Activated CD4-positive, alpha-beta memory T cell treated with anti-CD3 and anti-CD28 coated beads for 36 hours (primary cell): ENCODE measurements at places on chromosomes 13 and 19.

DNA sequence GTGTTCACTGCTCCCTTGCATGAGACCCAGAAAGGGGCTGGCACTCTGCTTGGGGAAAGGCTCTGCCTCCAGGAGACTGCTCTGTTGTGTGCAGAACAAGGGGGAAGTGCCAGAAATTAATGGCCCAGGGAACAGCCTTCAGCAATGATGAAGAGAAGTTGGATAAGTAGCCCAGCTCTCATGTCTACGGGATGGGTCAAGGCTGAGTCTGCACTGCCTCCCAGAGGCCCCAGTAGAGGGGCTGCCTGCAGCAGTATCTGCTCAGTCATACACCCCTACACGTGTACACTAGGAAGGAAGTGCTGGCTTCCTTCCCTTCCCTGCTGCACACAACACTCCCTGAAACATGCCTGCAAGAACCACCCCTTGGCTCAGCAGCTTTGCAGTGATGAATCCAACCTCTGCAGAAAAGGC, 54.6 kb upstream of the URI1 start:
- no peak for DNase-seq

- DNase-seq: no peak
These were observed 5.7 kb downstream of the TLE5 start for GRCh38 chr19:3056417-3057088.

DNA sequence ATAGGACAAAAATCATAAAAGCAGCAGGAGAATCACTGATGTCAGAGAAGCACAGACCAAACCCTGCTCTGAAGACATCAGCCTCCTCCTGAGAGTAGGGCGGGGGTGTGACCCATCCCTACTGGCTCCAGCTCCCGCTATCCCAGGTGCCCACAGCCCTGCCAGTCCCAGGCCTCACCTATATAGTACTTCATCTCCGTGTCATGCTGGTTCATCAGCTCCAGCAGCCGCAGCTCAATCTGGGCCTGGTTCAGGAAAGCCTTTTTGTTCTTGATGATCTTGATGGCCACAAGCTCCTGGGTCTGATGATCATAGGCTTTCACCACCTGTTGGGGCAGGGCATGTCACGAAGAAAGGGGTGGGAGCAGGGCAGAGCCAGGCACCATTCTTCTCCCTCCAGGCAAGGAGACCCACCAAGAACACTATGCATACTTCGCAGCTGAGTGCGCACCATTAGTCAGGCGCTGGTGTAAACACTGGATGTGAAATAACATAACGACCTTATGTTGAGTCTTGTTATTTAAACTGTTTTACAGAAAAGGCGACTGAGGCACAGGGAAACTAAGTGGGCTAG, 4.2 kb downstream of the DYRK1B start:
- no peak for DNase-seq

DNA sequence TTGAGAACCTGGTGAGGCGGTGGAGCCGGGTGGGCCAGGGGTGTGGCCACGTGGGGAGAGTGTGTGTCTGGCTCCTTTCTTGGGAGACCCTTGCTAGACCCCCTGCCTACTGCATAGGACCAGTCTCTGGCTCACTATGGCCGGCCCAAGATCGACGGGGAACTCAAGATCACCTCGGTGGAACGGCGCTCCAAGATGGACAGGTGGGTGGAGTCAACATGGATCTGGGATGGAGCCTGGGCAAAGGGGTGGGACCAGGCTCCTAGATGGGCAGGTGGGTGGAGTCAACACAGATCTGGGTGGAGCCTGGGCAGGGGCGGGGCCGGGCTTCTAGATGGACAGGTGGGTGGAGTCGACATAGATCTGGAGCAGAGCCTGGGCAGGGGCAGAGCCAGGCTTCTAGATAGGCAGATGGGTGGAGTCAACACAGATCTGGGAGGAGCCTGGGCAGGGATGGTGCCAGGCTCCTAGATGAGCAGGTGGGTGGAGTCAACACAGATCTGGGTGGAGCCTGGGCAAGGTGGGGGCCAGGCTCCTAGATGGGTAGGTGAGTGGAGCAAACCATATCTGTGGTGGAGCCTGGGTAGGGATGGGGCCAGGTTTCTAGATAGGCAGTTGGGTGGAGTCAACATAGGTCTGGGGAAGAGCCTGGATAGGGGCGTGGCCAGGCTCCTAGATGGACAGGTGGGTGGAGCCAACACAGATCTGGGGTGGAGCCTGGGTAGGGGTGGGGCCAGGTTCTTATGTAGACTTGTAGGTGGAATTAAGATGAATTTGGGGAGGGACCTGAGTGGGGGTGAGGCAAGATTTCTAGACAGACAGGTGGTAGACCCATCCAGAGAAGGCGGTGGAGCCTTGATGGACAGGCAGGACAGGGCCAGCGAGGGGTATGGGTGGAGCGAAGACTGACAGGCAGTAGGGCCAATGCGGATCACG, 56.5 kb downstream of the VAV1 start:
- peak; percentile 74 for DNase-seq

- no peak for DNase-seq
These were observed 1028.0 kb downstream of the UQCRFS1 start for GRCh38 chr19:28184997-28185396.

DNA sequence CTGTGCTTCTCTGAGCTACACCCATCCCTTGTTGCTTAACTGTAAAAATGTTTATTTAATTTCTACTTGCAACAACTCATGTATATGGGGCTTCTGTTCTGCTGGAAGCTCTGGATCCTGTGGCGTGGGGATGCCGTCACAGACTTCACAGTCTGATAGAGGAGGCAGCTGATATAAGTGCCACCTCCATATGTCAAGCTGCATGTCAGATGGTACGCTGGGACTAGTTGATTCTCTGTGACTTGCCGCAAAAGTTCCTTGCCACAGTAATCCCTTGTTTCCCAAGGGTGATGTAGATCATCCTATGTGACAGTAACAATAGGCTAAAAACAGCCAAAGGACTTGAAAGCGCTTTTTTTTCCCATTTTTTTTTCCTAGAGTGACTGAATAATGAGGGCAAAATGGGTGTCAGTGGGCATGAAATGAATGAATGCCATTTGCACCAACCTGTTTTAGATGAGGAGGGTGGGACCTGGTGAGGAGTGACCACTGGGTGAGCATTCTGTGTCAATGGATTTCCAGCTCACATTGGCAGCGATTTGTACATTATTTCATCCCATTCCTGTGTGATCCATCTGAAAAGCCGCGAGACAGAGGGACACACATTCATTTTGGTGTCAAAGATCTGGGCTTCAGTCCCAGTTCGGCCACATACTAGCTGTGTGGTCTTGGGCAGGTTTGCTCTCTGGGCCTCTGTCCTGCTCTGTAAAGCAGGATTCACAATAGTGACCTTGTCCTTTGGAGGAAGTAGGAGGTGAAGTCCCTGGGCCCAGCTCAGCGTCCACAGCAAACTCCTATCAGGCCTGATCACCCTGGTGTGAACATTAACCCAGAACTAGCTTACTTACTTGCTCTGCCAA, 88.9 kb upstream of the RNF113B start:
- no peak for DNase-seq

- no peak for DNase-seq
These were observed 158.9 kb downstream of the ZIC5 start for GRCh38 chr13:99812625-99813024.

DNA sequence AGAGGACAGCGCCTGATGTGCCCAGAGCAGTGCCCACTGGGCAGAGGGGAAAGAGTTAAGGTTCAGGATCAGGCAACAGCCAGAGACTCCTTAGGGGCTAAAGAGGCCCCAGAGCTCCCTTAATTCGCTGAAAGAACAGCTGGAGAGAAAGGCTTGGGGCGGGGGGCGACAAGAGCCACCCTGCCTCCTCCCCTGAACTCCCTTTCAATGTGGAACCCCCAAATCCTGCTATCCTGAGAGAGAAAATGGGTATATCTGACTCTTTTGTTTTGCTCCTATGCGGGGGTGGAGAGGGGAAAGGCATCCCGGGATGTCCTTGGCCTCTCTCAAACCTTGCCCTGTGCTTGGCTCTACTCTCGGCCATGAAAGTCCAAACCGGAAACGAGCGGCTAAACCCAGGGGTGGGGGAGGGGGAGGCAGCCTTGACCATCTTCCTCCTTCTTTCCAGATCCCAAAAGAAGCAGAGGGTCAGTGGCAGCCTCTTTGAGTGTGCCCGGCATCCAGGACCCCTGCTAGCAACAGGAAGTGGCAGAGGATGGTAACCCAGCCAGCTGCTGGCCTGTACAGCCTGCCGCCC, 4.7 kb downstream of the PRKACA start:
- no peak for DNase-seq
